ENCODE measurements at places on chromosomes 4 and X.

DNA sequence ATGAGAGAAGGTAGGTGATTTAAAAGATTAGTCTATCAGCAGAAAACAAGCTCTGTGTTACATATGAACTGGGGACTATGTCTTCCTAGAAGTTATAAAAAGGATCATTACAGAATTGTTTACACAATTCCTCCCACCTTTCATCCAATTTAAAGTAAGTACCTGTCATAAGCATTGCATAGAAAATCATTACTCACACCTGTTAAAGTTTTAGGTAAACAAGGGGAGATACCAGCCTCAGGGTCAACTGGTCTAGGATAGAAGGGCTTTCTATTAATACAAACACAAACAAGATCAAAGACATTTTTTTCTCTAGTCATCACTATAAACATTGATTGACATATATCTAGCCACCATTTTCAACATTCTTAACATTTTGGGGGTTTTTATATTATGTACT is 333.9 kb downstream of the ARHGAP24 start:
- DNase-seq, result no peak

DNA sequence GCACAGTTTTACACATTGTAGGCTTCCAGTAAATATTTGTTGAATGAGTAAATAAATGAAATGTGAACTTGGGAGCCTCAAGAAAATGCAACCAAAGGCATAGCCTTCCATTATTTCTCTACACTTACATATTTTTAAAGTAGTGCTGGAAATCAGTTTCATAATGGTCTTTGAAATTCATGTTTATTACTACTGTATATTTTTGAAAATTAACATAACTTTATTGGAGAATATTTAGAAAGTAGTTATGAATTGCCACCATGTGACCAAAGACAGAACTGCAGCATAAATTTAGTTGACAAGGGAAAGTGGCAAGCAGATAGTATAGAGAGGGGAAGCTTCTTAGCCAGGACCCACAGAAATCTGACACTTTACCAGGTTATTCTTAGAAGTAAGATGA is 6.4 kb downstream of the TCEAL8 start:
- peak; percentile 39 for DNase-seq

DNA sequence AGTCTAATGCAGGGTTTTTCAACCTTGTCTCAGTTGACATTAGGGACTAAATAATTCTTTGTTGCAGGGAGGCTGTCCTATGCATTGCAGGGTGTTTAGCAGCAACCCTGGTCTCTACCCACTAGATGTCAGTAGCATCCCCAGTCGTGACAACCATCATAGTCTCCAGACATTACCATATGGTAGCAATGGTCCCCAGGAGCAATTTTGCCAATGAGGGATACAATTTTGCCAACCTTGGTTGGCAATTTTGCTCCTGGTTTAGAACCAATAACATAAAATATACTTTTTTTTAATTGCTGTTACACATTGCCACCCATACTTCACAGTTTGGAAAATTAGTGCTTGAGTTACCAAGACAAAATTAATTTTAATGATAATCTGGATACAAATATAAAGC is 6.0 kb downstream of the EREG start:
- peak; percentile 30 for DNase-seq

DNA sequence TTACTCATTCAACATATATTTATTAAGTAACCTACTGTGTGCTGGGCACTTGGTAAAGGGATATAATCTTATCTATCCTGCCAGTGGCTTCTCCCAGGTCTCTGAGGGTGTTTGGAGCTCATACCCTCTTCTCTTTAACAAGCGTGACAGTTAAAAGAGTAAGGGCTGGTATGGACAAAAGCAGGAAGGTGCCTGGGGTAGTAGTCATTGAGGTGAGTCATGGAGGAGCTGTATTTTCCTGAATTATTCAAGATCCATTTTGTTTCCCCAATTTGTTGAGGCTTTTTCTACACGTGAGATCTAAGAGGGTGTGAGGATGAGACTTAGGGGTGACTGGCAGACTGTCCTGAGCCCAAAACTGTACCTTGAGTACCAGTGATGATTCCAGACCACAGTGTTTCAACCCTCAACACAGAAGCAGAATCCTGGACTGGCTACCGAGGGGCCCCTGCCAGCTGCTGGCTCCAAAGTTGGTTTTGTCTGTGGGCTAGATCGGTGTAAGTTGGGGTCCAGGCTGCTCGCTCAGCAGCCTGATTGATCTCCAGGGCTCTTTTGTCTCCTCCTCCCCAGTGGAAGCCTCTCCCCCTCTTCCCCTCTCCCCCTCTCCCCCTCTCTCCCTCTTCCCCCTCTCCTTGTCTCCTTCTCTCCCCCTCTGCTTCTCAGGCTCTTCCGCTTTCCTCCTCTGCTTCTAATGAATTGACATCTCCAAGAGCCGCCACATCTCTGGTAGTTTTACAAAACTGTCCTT is at the start of gene DRP2:
Gene DRP2 (plus strand): TSS at position 671 of the 748 bp plus-strand sequence. CDS start 11,862 bp downstream, outside the sequence.
- DNase-seq, result no peak

DNA sequence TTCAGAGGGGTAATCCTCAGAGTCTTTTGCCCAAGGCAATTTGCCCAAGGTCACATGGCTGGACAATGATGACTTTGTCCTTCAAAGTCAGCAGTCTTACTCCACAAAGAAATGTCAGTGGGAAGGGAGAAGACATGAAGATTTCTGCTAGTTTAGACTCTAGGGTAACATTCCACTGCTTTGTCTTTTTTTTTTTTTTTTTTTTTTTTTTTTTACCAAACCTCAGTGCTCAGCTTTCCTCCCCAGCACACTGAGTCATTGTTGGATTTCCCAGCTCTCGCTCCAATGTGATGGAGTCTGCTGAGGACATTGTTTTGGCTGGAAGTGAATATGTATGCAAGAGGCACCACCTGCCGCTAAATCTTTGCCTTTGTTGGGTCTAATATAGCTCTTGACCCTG is 7.2 kb upstream of the C1QTNF7 start:
- DNase-seq, result no peak

GRCh38 chr4:35925806-35926205 is 318.5 kb downstream of the ARAP2 start:
- no peak for DNase-seq

GRCh38 chr4:94351319-94351718 is 8.7 kb upstream of the HPGDS start:
- no peak for DNase-seq

- DNase-seq, result peak; percentile 21
Measured at GRCh38 chrX:24148121-24148520, 1.4 kb upstream of the ZFX start.

DNA sequence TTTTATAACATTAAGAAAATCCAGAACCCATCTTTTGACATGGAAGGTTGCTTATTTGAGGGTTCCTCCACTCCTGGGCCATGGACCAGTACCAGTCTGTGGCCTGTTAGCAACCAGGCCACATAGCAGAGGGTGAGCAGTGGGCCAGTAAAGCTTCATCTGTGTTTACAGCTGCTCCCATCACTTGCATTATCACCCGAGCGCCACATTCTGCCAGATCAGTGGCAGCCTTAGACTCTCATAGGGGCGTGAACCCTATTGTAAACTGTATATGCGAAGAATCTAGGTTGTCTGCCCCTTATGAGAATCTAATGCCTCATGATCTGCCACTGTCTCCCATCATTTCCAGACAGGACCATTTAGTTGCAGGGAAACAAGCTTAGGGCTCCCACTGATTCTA is 58.6 kb downstream of the NDST4 start:
- no peak for DNase-seq

DNA sequence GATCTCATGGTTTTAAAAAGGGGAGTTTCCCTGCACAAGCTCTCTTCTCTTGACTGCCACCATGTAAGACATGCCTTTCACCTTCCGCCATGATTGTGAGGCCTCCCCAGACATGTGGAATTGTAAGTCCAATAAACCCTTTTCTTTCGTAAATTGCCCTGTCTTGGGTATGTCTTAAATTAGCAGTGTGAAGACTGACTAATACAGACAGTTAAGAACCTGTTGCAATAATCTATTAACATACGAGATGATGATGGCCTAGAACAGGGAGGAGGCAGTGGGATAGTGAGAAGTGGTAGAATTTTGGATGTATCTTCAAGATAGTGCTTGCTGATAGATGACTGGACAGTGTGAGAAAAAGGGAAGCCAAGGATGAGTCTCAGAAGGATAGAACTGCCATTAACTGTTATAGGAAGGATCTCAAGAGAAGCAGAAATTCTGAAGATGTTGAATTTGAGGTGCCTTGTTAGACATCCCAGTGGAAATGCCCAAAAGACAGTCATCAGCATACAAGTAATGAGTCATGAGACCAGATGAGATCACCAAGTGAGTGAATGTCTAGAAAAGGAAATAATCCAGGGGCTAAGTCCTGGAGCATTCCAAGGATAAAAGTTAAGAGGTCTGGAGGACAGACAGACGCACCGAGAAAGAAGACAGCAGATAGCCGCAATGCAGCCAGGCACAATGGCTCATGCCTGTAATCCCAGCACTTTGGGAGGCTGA is 38.8 kb upstream of the UGDH start:
- no peak for DNase-seq

DNA sequence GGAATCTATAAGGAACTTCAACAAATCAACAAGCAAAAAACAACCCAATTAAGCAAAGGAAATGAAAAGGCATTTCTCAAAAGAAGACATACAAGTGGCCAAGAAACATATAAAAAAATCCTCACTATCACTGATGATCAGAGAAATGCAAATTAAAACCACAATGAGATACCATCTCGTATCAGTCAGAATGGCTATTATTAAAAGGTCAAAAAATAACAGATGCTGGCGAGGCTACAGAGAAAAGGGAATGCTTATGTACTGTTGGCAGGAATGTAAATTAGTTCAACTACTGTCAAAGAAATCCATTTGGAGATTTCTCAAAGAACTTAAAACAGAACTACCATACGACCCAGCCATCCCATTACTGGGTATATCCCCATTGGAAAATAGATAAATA is 292.4 kb upstream of the FAT1 start:
- no peak for DNase-seq

DNA sequence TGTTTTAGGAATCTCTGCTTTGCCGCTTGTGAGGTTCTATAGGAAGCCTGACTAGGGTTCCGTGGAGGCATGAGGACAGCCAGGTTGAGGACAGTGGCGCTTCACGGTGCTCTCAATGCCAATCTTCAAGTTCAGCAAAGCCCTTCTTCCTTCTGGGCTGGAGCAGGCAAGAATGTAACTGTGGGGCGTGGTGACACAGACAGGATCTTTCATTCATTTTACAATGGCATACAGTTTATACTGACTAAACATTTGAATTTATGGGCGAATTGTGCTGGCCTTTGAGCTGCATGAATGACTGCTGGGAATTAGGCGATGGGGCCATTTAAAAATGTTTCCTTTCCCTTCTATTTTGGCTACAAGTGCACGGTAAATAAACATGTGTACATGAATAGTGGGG is 2.9 kb upstream of the NHS start:
- no peak for DNase-seq

DNA sequence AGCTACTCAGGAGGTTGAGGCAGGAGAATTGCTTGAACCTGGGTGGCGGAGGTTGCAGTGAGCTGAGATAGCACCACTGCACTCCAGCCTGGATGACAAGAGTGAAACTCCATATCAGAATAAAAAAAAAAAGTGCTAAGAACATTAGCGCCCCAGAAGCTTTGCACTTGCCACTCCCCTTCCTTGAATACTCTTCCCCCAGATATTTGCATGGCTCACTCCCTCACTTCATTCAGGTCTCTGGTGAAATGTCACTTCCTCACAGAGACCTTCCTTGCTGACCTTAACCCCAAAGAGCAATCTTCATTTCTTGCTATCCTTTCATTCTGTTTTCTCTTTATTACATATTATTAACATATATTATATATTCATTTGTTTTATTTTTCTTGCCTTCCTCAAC is 11.3 kb downstream of the CACNA1F start:
- no peak for DNase-seq

DNA sequence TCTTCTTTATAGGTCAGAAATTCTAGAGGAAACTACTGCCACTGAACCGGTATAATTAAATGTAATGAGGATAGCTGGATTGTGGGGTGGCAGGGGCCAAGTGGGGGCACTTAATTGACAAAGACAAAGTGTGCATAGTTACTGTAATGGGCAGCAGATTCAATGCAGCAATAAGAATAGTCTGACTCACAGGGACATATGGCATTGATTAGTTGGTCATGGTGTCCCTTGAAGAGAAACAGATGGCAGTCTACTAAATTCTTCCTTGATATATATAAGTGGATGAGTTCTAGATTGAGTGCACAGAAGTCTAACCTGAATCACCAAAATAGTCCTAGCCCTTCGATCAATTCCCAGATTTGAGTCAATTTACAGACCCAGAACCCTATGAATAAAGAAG is 31.6 kb downstream of the ETDC start:
- DNase-seq, result no peak

DNA sequence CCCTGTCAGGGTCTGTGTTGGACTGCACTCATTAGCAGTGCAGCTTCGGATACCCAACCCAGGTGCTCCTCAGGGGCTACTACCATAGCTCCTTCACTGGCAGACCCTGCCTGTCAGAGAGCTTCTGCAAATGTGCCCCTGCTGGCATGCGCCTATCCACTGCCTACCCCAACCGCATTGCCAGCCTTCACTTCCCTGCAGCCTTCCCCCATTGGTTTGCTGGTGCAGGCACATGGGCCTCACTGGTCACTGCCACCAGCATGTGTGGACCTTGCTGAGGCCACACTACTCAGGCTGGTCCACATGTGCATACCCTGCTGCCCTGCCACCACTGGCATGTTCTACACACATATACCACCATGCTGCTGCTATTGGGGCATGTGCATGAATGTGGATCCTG is 72.5 kb upstream of the MAGEH1 start:
- DNase-seq, result no peak

DNA sequence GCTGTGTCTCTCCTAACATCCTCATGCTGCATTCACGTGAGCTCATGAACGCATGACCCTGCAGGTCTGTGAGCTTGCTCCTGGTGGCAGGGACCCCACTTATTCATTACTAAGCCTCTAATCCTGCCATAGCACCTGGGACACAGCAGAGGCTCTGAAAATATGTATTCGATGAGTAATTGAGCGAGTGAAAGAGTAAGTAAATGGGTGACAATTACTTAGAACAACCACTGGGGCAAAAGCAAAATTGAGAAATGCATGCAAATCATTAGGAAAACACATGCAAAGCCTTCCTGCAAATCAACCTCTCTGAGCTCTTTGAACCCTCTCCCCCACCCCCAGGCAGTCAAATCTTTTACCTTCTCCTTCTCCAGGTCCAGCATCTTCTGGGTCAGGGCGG is 23.6 kb upstream of the C4orf50 start:
- DNase-seq, result no peak

DNA sequence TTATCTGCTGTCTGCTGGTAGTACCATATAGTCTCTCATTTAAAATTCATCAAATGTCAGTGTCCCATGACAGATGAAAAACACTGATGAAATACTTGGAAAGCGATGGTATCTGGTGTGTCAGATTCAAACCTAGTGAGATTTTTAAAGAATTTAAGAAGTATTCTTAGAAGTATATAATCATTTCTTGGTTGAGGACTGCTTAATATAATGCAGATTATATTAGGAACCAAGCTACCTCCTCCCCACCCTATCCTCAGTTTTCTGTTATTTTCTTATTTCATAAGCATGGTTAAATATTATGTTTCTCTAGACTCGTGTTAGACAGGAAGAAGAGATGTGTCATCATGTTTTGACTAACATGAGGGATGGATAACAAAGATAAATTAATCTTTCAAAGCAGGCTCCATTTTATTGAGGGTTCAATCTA is 118.5 kb downstream of the GLUD2 start:
- DNase-seq, result no peak

- DNase-seq, result no peak
Measured at GRCh38 chr4:20922962-20923361, 222.7 kb downstream of the PACRGL start.
